ENCODE measurements at places on chromosomes 7 and 10. TPM values are rescaled to one million over a fixed set of nuclear protein-coding genes. Genes with fewer than 3 reads are reported as not detected.

Gene FKBP9
- total RNA-seq = 135 TPM

Gene CCDC6
- 52.6 TPM for total RNA-seq

Gene IKZF1
- total RNA-seq = 14.1 TPM

Gene SEMA3E
- 24.9 TPM for total RNA-seq

Gene SORCS3
- 1.3 TPM for total RNA-seq

GRCh38 chr7:93015101-93015778, 102.5 kb downstream of the SAMD9 start:
- no peak for ATAC-seq

DNA sequence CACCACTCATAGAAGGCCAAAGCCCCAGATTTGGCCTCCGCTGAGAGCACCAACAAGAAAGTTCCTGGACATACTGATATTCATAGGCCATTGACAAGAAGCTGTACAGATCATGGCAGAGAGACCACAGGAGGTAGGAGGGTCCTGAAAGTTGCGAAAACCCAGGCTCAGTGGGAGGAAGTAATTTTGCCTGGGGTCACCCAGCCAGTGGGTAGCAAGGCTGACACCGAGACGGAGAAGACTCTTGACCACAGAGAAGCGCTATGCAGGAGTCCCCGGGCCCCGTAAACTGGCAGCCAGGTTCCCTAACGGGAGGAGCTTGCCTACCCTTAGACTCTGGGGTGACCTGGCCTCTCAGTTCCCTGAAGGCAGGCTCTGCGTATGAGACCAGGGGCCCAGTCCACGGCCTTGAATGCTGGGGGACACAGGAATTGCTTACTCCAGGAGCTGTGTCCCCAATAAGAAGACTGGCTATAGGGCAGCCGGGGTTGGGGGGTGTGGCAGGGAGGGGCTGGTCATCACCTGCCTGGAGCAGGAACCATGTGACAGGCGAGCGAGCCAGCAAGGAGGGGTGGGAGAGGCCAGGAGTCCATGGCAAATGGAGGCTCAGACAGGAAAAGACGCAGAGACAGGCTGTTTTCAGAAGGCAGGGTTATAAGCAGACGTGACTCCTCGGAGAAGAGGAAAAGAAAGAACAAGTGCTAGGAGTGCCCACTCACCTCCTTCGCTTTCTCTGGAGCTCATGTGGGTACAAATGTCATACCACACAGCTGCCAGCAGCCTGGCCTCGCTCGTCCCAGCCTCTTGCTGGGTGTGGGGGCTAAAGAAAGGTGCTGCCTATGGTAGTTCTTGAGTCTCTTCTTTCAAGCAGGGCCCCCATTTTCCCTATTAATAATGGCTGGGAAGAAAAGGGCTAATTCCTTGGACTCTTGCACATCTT, 24.6 kb upstream of the NPFFR1 start:
- no peak for ATAC-seq

GRCh38 chr10:819816-820215, 111.7 kb downstream of the LARP4B start:
- no peak for ATAC-seq
